ENCODE measurements at places on chromosomes 4 and X.

- no peak for DNase-seq
Measured at GRCh38 chr4:120432301-120432860, 365.7 kb upstream of the MAD2L1 start.

GRCh38 chrX:113644426-113644825, 803.8 kb upstream of the AMOT start:
- no peak for DNase-seq

DNA sequence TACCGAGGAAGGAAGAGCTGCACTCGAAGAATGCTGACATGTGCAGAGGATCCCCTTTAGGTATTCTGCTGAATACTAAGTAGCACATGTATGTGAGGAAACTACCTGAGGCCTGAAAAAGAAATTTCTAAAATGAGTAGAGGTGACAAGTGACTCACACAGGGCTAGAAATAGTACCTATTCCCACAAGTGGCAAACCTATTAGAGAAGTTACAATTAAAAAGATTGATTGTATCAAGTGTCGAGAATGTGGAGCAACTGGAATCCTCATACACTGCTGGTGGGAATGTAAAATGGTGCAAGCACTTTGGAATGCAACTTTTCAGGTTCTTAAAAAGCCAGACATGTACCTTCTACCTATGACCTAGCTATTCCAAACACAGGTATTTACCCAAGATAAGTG, 47.4 kb downstream of the CCSER1 start:
- DNase-seq = no peak

DNA sequence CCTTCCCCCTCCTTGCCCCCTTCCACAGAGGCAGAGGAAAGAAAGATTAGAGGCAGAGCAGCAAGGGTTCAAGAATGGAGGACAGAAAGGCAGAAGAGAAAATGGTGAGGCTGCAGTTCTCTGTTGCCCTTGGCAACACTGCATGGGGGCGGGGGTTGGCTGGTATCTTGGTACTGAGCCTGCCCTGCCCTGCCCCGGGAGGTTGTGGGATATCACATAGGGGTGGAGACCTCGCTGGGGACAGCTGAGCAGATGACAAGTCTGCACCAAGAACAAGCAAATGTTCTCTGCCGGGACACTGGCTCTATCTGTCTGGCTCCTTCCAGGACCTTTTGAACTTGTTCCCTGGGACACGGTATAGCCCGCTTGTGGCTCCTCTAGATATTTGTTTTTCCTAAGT, 39.8 kb downstream of the NHS start:
- no peak for DNase-seq

DNA sequence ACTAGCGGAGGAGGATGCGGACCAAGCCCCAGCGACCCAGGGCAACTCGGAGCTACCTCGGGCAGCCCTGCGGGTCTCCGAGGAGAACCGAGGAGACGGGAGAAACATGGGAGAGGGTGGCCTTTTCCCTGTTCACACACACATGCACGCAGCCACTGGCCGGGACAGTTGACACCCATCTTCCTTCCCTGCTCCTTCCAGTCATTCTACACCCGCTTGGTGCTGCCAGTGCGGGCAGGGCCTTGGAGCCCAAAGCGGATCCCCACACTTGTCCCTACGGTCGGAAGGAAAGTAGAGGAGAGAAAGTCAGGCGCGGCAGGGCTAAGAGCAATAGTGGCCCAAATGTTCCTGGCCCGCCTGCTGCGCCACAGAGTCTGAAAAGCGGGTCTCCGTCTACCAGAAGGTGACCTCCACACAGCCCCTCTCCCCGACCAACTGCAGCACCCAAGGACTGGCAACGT, 1.1 kb upstream of the PPP3CA start:
- no peak for DNase-seq

- no peak for DNase-seq
Measured at GRCh38 chrX:109958266-109958665, 44.6 kb upstream of the TMEM164 start.

DNA sequence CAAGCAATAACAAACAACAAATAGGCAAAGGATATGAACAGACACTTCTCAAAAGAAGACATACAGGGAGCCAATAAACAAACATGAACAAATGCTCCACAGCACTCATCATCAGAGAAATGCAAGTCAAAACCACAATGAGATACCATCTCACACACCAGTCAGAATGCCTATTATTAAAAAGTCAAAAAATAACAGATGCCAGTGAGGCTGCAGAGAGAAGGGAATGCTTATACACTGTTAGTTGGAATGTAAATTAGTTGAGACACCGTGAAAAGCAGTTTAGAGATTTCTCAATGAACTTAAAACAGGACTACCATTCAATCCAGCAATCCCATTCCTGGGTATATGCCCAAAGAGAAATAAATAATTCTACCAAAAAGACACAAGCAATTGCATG, 129.8 kb upstream of the MAGEB2 start:
- DNase-seq = no peak

DNA sequence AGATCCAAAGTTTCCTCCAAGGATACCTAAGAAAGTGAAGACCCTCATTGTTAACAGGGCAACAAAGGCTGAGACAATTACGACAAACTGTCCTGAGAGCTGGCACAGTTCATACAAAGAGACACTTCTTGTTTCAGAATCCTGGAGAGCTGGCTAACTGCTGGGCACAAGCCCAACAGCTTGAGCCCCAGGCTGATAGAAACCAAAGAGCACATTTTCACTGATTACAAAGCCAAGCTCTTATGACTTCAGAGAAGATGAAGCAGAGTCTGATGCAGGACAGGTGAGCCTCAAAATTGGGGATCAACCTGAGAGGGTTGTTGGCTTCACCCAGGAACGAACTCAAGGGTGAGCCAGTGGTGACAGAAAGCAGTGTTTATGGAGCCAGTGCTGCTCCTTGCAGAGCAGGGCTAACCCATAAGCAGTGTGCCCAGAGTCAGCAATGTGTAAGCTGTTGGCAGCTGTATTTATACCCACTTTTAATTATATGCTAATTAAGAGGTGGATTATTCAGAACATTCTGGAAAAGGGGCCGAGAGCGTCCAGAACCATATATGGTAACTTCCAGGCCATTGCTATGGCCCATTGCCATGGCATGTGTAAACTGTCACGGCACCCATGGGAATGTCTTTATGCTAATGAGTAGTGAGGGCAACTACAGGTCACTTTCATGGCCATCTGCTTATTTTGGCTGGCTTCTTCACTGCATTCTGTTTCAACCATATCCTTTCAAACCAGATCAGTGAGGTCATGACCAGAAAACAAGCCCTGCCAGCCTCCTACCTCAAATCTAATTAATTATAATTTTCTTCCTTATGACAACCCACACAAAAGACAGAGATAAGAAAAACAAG, 183.7 kb downstream of the EVC2 start:
- DNase-seq = peak; percentile 23

DNA sequence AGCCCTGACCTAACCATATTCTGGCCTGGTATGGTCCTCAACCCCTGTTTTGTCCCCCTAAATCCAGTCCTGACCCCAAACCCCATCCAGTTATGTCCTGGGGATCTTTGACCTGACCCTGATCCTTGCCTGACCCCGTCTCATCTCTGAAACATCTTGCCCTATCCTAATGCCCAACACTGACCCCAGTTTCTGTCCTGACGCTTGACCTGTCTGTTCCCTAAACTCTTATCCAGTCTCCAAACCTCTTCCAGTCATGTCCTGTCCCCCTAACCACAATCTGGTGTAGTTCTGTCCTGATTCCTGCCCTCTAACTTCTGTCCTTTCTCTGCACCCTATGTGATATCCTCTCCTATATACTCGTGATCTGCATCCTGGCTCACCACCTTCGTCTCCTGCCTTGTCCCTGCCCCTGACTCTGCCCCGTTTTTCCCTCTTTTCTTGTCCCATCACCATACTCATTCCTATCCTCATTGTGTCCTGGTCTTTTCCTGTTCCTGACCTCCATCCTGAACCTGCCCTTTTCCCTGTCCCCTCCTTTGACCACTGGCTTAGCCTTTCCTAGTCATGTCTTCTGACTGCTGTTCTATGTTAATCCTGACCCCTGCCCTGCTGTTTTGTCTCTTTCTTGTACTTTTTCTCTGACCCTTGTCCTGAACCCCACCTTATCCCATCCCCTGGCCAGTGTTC, 4.6 kb upstream of the CCDC120 start:
- no peak for DNase-seq

DNA sequence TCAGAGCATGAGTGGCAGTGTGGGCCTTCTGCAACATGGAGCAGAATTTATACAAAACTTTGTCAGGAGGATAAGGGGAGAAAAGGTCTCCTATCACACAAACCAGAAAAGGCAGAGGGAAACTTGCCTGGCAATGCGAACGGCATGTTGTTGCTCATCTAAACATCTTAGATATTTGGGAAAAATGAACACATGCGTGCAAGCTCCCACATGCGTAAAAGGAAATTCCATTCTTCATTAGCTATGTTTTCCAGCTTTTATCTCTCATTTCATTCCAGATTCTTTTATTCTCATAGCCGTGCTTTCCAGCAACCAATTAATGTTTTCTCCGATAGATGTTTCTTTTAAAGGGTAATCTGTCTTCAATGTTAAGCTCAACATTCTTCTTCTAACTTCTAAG, 31.3 kb upstream of the GBA3 start:
- no peak for DNase-seq

- no peak for DNase-seq
Measured at GRCh38 chr4:161121451-161121850, 1042.3 kb downstream of the FSTL5 start.

DNA sequence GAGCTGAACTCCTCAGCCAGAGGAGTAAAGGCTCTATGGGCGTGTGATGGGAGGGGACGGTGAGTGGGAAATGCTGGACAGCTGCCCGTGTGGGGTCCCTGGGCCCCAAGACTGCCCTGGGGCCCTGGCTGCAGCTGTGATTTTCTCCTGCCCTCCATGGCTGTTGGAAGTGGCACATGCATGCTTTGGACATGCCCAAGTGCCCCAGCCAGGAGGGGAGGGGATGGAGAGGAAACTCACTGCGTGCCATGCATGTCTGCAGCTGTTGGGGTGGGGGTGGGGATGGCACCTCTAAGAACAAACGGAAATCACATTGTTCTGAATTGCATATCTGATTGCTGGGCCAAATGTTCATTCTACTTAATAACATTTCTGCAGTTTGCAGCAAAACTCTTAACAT, 52.4 kb downstream of the MID2 start:
- DNase-seq = no peak

DNA sequence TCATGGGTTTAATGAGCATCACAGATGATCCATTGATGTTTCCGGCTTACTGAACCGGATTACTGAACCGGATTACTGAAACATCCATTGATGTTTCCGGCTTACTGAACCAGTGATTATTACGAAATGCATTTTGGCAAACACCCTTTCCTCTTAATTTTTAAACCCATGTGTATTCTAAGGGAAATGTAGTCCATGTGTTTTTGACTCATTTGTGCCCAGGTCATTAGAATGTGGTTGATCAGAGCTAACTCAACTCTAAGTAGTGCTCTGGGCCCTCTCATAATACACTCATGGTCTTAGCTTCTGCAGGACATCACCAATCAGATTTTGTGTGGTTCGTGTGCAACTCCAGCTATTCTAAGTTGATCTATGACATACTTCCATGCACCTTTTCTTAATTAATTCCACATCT, 141.6 kb downstream of the SPATA18 start:
- no peak for DNase-seq

GRCh38 chr4:147378780-147379179, 102.1 kb upstream of the EDNRA start:
- DNase-seq = no peak

- DNase-seq = no peak
Measured at GRCh38 chr4:7582313-7583097, 147.8 kb upstream of the PSAPL1 start.

- no peak for DNase-seq
Measured at GRCh38 chr4:95556207-95556859, 7.6 kb upstream of the UNC5C start.

DNA sequence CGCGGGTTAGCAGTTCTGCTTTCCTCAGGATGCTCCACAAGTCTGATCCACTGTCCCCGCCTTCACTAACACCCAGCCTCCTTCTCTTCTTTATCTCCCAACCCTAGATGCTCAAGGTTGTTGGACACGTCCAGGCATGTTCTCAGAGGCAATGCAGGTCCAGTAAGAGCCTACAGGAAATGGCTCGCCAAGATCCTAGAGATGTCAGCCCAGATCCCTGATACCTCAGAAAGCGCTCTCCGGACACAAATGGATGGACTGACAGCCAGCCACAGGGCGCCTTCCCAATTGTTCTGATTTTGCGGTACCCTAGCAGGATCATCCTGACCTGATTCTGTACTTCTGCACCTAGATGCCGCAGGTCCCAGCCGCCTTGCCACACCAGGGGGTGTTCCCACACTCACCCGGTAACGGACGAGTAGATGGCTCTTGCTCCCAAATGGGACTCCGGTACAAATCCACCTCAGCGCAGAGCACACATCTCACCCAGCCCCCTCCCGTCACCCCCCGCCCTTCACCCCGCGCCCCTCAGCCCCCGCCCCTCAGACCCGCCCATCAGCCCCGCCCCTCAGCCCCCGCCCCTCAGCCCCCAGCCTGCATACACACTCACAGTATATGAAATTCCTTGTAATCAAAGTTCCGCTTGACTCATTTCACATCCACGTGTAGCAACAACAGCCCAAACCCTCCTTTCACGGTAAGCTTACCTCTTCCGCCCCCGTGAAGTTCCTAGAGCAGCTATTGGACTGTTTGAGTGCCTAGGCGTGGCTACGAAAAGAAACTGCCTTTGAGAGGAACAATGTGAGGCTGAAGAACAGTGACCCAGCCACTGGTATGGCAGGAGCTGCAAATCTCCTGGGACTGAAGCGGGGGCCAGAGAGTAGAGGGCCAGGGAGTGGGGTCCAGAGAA, at the start of gene EDA2R:
Gene EDA2R (minus strand): TSS at position 488 of the 910 bp plus-strand sequence. CDS start 23,058 bp downstream, outside the sequence.
- DNase-seq = peak; percentile 47

GRCh38 chr4:76712564-76712963, 185.4 kb downstream of the SOWAHB start:
- DNase-seq = no peak

DNA sequence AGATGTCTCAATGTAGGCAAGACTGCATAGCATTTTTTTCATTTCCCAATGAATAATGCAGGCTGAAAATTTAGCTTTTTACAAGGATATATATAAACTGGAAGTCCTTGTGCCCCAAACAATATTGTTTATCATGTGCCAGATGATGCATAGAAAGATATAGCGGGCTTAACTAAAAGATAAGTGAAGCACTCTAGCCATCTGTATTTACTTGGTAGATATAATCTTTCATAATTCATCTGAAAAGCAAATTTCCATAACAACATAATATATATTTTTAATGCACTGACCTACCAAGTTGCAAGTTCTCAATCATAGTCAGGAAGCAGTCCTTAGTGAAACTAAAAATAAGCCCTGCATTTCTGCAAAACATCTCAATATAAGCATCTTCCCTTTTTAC, 653.3 kb downstream of the NLGN4X start:
- no peak for DNase-seq

GRCh38 chr4:119659576-119659975, 31.0 kb upstream of the PDE5A start:
- no peak for DNase-seq
